ENCODE measurements at places on chromosomes 7 and 10.

DNA sequence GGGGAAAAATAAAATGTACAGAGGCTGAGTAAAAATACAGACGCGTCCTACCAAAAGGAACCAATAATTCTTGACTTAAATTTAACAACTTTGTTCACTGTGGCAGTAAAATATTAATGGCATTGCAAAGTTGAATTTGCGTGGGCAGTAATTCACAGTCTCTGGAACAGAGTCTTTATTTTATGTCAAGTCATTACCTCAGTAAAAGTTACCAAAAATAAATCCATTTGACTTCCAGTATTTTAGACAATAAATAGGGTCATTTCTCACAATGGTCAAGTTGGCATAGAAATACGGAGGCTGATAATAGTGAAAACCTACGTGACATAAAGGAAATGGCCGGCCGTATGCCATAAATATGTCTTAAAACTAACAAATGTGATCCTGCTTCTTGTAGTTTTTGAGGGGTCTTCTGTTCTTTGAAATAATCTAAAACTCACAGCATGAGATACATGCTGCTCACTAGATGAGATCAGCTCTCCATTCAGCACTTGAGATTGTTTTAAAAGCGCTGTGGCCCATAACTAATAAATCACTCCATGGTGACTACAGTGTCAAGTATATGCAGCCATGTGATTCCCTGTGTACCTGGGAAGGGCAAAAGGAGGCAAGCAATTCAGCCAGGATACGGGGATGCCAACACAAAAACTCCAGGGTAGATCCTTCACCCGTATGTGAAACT lies 75.3 kb downstream of the DOCK4 start:
- H3K4me1 ChIP-seq: peaks cover 14% of the 10 kb centered on the region
- H3K27me3 ChIP-seq: no peaks in the 10 kb centered on the region
- H3K27ac ChIP-seq: no peak overlapping the region
- H3K36me3 ChIP-seq: peaks cover 6% of the 10 kb centered on the region

- H3K27ac ChIP-seq: no peak overlapping the region
- no peaks in the 10 kb centered on the region for H3K27me3 ChIP-seq
- DNase-seq: no peak
- no peak overlapping the region for H3K4me3 ChIP-seq
Observed at GRCh38 chr7:20203316-20203715, 13.9 kb downstream of the MACC1 start.

DNA sequence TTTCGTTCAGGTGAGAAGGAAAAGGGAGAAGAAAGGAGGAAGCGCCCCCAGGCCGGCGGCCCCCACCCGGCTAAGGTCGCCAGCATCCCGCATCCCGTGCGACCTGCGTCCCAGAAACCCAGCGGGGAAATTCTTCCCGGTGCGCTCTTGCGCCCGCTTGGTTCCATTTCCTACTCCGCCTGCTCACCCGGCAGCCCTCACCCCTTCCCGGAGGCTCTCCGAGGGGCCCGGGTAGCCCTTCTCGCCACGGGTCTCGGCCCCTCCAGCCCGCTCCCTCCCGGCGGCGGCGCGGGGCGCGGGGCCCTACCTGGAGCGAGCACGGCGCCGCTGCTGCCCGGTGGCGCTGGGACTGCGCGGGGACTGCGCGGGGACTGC lies at the start of gene PRKCQ:
Gene PRKCQ, minus strand, starts transcription at position 373 of the 375 bp plus-strand sequence. CDS start 65,141 bp downstream, outside the sequence.
- DNase-seq: peak; percentile 17
- peak within 1 kb of the TSS; percentile 81 for H3K4me3 ChIP-seq
- H3K36me3 ChIP-seq: peaks cover 4% of the 10 kb centered on the region

- no peak overlapping the region for H3K4me3 ChIP-seq
- H3K27me3 ChIP-seq: no peaks in the 10 kb centered on the region
- no peak overlapping the region for H3K27ac ChIP-seq
- peaks cover 5% of the 10 kb centered on the region for H3K4me1 ChIP-seq
Observed at GRCh38 chr10:76667408-76668370, 969.9 kb downstream of the KCNMA1 start.

DNA sequence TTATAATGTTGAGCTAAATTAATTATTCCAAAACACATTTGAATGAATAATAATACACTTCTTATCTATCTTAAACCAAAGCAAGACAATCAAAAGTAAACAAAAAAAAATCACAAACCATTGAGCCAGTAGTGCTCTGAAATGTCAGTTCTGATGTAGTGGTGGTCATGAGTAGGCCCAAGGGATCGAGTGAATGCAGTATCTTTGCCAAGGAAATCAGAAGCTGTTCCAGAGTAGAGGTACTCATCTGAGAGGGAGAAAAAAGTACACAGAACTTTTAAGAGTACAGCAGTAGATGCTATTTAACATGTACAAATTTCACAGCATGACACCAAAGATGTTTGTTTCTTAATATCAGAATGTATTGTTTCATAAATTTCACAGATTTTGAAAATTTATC lies 121.5 kb downstream of the SEMA3D start:
- H3K36me3 ChIP-seq: no peaks in the 10 kb centered on the region
- H3K4me1 ChIP-seq: no peaks in the 10 kb centered on the region
- DNase-seq: no peak
- no peak overlapping the region for H3K4me3 ChIP-seq
- peaks cover 64% of the 10 kb centered on the region for H3K27me3 ChIP-seq

DNA sequence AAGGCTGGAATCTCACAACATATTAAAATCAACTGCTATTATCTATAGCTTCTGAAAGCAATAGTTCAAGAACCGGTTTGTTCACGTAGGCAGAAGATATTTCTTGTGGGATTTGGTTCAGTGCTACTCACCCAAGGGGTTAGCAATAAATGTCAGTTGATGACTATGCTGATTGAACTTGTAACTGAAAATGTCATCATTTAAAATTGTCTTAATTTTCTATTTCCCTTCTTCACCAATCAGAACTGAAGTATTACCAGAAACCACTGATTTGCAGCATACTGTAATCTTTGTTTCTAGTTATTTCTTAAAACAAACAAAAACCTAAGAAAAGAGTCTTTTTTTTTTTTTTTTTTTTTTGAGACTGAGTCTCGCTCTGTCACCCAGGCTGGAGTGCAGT lies 46.1 kb downstream of the CPEB3 start:
- H3K36me3 ChIP-seq: no peaks in the 10 kb centered on the region
- no peak overlapping the region for H3K27ac ChIP-seq
- DNase-seq: no peak
- no peak overlapping the region for H3K4me3 ChIP-seq
- H3K4me1 ChIP-seq: peaks cover 12% of the 10 kb centered on the region
- H3K27me3 ChIP-seq: no peaks in the 10 kb centered on the region

Data from MCF 10A (cell line).